ENCODE measurements at places on chromosomes 13 and 19.

DNA sequence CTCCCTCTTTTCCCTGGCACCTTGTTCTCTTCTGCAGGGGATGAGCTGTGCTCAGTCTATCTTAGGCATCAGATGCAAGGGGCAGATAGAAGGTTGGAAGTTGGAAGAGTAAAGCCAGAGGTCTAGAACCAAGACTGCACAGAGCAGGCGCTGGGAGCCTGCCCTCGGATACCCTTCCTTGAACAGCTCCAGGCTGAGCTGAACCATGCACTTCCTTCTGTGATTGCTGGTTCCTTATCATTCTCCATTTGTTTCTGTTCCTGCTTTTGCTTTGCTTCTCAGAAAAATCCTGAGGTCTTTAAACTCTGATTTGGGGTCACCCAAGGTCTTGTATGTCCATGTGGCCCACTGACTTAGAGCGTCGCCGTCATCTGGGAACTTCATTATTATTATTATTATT, 36.3 kb downstream of the ARHGEF18 start:
- peak; percentile 52 for DNase-seq

GRCh38 chr13:105638426-105638825, 897.0 kb downstream of the EFNB2 start:
- no peak for DNase-seq

DNA sequence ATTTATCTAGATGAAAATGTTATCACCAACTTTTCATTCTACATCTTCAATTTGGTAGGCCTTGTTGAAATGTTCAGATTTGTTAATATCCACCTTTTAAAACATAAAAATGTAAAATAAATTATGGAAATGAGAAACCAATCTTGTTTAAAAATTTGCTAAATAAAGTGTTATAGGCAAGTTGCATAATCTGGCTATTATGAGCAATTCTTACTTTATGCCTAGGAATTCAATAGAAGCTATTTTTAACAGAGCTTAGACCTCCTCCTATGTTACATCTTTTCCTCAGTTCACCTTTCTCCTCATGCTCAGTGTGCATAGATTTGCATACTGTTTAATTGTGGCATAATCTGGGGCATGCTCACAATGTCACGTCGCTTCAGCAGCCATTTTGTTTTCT, 87.9 kb upstream of the POSTN start:
- DNase-seq: no peak

GRCh38 chr19:1747285-1748114, 5.8 kb upstream of the ONECUT3 start:
- no peak for DNase-seq

DNA sequence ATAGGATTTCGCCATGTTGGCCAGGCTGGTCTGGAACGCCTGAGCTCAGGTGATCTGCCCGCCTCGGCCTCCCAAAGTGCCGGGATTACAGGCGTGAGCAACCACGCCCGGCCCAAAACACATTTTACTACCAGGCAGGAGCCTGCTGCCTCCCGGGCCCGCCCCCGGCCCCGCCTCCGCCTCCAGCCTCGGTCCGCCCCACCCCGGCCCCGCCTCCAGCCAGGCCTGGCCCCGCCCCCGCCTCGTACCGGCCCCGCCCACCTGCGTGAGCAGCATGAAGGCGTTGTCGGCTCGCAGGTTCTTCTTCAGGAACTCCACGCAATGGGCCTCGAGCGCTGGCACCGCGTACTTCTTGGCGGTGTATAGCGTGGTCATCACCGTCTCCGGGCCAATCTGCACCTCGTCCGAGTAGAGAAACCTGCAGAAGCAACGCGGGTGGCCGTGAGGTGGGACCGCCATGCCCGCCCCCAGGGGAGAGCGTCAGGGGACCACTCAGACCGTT, 22.7 kb downstream of the BTBD2 start:
- DNase-seq: peak; percentile 9

- DNase-seq: no peak
These were observed 220.3 kb downstream of the POU4F1 start for GRCh38 chr13:78383071-78383484.

GRCh38 chr19:6214881-6215541, 64.8 kb downstream of the MLLT1 start:
- no peak for DNase-seq

DNA sequence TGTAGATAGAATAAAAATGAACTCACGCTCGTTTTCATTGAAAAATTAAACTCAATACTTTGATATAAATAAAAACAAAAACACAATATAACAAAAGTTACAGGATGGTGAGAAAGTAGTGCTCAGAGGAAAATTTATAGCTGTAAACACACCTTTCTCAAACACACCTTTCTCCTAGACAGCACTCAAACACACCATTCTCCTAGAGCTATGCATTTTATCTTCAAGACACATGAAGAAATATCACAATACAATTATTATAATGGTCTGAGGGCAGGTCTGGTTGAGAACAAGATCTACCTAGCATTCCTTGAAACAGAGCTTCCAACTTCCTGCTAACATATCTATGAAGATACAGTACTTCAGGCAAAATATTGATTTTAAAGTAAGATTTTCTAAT, 183.4 kb upstream of the NBEA start:
- no peak for DNase-seq

DNA sequence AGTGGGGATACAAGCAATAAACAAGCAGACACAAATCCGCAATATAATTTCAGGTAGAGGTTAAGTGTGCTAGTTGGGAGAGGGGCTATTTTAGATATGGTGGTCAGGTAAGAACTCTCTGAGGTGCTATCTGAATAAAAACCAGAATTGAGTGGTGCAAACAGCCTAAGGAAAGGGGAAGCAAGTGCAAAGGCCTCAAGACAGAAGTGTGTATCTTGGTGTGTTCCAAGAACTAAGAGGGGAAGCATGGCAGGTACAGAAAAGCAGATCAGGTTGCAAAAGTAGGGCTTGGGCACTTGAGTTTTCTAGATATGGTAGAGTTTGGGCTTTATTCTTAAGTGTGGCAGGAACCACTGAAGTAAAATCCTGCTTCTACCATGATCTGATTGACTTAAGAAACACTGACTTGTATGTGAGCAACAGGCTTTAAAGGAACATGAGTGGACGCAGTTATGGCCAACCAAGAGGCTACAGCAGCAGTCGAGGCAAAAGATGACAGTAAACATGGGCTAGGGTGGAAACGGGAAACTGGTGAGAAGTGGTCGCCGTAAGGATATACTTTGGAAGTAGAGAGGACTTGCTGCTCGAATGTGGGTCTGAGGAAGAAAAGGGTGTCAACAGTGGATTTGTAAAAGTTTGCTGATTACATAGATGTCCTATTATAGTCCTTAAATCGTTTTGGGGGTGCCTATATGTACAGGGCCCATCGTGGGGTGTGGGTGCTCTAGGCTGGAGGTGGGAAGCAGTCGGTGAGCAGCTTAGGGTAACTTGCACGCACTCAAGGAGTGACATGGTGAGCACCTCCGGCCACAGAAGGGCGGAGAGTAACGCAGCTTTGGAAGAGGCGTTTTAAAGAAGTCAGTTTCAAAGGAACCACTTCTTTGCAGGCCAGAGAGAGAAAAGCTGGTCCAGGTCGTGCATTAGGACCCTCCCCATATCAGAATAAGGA, 677 bp downstream of the TGDS start:
- DNase-seq: no peak

GRCh38 chr13:112928020-112928971, 40.7 kb upstream of the MCF2L start:
- DNase-seq: no peak

DNA sequence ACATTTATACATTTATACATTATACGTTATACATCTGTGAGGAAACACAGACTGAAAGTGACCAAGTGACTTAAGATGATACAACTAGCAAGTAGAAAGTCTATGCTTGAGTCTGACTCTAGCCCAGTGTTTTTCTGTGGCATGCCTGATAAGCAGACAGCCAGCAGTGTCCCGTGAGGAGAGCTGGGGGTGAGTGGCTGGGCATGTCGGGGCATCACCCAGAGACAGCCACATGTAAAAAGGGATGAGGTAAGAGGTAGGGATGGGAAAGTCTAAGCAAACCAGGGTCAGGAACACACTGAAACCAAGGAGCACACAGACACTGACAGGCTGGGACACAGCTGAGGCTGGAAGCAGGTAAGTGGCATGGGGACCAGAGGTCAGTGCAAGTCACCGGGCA, 333.2 kb downstream of the FOXO1 start:
- no peak for DNase-seq

GRCh38 chr13:79190932-79191331, 215.1 kb downstream of the RBM26 start:
- DNase-seq: peak; percentile 13

DNA sequence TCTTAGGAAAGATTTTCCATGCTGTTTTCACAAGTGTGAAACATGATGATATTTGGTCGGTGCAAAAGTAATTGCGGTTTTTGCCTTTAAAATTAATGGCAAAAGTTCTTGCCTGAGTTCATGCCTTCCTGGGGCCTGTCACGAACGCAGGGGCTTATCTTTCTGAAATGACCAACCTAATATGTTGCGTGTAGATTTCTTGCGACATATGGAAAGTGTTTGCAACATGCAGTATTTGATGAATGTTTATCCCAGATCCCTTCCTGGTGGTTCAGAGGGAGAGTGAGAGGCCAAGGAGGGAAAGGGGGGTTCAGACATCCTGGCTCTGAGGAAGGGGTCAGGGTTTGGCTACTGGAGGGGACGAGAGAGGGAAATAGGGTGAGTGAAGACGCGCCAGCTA, 72.0 kb downstream of the TEX29 start:
- no peak for DNase-seq

DNA sequence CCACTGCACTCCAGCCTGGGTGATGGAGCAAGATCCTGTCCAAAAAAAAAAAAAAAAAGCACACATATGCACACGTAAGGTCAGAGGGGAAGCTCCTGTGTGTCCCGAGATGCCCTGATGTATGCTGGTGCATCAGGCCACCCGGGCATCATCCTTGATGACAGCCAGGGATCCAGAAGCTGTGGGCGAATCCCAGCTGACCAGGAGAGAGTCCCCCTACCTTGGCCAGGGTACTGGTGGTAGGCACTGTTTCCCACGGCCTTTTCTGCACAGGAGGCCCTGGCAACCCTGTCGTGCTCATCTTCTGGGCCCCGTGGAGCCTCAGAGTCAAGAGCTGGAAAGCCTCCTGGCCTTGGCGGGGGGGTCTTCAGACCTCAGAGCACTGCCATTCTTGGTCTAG, 14.0 kb downstream of the MYDGF start:
- no peak for DNase-seq

DNA sequence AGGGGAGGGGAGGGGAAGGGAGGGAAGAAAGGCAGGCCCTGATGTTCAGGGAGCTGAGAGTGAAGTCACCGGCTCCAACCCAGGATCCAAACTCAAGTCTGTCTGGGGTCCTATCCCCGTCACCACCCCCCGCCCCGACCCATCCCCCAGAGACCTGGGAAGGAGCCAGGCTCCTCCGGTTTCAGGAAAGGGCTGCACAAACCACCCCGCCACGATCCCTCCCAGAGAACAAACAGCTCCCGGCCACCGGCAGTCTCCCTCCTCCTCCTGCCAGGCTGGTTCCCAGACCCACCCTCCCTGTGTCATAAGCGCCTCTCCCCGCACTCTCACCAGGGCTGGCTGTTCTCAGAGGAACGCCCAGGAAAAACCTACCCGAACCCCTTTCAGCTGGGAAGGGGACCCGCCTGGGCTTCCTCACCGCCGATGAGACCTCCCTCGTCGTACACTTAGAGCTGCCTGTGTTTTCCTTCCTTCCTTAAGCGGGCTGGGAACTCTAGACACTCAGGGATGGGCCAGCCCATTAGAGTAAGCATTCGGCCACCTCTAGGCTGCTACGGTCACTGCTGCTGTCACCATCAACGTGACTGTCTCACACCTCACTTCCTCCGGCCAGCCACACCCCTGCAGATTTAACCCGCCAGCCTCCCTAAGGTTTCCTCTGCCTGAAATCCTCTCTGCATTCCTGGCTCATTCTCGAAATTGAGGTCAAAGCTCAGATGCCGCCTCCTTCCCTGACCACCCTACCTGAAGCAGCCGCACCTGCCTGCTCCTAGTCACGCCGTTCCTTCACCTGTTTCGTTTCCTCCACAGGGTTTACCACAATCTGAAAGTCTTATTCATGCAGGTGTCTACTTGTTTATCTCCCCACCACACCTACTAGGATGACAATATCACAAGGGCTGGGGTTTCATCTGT, 6.3 kb upstream of the RDH13 start:
- DNase-seq: no peak

GRCh38 chr19:33702606-33703437, 81.1 kb downstream of the CHST8 start:
- no peak for DNase-seq

DNA sequence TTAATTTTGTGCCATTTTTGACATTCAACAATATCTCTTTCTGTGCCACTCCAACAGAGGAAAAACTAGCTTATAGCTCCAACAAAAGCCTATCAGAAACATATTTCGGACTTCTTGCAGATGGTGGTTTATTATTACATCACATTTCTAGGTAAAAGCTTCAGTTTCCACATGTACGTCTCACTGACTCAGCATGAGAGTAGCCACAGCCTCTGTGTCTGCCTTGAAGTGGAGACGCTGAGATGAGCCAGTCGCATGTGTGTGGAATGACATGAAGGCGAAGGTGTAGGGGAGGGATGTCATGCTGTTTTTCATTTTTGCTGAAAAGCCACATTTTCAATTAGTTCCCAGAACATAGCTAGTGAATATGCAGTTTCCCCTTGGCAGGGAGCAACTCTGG, 598.6 kb downstream of the EFNB2 start:
- DNase-seq: no peak

Data from suppressor macrophage treated with lipopolysaccharide for 4 hours (primary cell).